ENCODE measurements at places on chromosomes 2 and 18.

- no peak for DNase-seq
These were observed 7.1 kb downstream of the HOXD8 start for GRCh38 chr2:176136374-176137251.

- DNase-seq = no peak
These were observed 55.7 kb downstream of the NCAPH start for GRCh38 chr2:96391153-96391827.

DNA sequence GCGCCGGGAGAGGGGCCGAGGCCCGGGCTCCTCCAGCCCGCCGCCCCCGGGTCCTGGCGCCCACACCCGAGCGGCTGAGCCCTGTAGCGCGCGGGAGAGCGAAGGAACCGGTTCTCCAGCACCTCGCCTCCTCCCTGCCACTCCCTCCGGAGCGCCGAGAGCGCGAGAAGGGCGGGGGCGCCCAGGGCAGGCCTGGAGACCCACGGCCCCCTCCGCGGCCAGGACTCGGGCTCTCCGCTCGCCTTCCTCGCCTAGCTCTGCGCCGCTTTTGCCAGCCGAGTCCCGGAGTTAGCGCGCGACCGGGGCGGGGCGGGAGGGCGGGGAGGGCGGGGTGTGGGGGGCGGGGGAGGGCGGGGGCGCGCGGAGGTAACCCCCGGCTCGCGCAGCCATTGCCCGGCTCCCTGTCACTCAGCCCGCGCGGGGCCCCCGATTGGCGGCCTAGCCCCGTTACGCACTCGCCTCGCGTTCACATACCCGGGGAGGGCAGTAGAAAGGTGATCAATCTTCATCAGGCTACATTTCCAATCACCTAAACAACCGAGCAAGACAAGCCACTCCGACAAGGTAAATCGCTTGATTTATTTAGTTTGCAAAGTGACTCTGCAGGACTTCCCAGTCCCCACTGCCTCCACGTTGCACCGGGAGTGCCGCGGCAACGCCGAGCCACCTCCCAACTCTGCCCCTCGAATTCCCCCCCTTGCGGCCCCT lies at the start of gene OTX1:
Gene OTX1 (plus strand): TSS at position 497 of the 708 bp plus-strand sequence. CDS start 2,161 bp downstream, outside the sequence.
- peak; percentile 60 for DNase-seq

GRCh38 chr2:205931388-205931787 lies 154.6 kb downstream of the INO80D start:
- no peak for DNase-seq

DNA sequence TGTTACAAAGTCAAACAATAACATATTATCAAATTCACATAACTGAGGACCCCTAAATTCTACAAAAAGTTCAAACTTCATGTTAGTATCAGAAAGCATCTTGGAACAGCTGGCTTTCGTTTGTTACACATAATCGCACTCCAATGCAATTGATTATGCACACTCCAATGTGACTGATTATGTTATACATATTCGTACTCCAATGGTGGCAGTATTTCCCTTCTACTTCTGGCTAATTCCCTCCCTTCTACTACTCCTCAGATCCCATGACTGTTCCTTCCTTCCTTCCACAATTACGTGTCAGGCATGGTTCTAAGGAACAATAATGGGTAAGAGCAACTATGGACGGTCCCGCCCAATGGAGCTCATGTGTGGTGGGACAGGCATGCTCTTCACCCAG lies 137.1 kb upstream of the CCDC150 start:
- DNase-seq = no peak

- DNase-seq = no peak
These were observed 117.9 kb upstream of the SALL3 start for GRCh38 chr18:78861706-78862105.

GRCh38 chr18:23662309-23663263 lies at the start of gene ANKRD29:
Gene ANKRD29 (minus strand): TSS chr18:23662911. CDS start chr18:23662730, 181 bp downstream.
- peak; percentile 73 for DNase-seq

- DNase-seq = no peak
These were observed 2.2 kb downstream of the CD226 start for GRCh38 chr18:69945220-69946114.
